ENCODE measurements at places on chromosomes 4 and X.

- no peak for DNase-seq
Observed at GRCh38 chr4:152666946-152667345, 12.9 kb downstream of the TMEM154 start.

DNA sequence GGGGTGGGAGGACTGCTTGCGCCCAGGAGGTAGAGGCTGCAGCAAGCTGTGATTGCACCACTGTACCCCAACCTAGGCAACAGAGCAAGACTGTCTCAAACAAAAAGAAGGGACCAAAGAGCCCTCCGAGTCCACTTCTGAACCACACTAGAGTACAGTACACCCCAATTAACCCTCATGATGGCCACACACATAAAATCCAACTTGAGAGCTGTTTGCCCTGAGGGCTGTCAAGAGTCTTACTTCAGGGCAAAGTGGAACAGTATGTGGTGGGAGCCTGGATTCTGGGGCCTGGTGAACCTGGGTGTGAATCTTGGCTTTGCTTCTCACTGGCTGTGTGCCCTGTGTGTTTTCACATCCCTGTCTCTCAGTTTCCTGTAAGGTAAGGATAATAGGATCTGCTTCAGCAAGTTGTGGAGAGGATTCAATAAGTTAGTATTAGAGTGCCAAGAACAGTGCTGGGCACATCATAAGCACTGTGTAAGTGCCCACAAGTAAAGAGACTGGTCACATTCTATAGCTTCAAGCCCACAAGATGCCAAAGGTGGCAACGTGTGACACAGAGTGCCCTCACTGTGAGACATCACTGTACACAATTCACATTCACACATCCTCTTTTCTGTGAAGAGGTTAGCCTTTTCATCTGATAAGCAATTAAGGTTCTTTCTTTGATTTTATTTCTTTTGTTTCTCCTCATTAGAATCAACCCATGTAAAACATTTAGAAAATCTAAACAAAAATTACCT, 52.1 kb downstream of the LEF1 start:
- no peak for DNase-seq

GRCh38 chrX:140715787-140716186, 6.2 kb downstream of the LINC00632 start:
- DNase-seq: no peak

DNA sequence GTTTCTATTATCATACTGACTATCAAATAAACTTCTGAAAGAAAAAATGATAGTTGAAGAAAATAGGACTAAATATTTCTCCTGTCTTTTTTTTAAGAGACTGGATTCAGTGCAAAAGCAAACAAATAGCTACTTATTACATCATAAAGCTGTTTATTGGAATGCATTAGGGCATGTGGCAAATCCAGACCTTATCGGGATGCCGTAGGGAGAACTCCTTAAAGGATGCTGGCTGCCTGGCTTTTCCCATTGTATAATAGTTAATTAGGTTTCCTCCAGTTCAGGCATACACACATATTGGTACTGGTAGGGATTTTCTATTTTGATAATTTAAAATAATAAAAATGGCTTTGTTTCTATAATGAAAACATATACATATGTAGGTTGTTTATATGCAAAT, 539.3 kb upstream of the ATOH1 start:
- DNase-seq: no peak

- no peak for DNase-seq
Observed at GRCh38 chrX:150257353-150258175, 105.6 kb upstream of the MAMLD1 start.

Measured in SJCRH30 (cell line).